Putamen (tissue), 1 donor: ENCODE measurements at places on chromosomes 2 and 18.
A peak's percentile ranks its signal among the peaks of the same experiment; 100 is the strongest.

GRCh38 chr2:229084447-229084846 lies 186.6 kb downstream of the PID1 start:
- DNase-seq = no peak

DNA sequence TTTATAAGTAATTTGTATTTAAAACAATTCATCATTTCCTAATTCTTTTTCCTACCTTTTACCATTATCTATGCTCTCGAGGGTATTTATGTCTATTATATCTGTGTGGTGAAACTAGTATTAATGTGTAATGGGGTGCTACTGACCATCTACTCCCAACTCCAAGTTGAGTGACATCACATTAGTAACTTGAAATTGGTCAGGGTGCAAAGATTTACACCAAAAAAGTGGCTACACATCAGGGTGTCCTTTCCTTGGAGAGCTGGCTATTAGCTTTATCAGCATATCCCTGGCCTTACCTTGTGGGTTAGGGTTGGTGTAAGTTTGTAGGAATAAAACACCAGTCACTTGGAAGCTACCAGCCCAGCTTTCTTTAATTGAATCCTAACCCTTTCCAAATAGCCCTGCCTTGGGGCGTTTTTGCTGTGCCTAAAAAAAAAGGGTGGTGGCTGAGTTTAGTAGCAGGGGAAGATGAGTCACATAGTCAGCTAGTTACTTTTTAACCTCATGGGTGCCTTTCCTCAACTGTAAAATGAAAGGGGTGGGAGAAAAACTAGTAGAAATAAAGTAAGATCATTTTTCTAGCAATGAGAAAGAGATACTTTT lies 14.0 kb downstream of the ANXA4 start:
- DNase-seq = no peak

- DNase-seq = no peak
Measured at GRCh38 chr18:35808796-35809195, 163.7 kb upstream of the RMP24 start.

DNA sequence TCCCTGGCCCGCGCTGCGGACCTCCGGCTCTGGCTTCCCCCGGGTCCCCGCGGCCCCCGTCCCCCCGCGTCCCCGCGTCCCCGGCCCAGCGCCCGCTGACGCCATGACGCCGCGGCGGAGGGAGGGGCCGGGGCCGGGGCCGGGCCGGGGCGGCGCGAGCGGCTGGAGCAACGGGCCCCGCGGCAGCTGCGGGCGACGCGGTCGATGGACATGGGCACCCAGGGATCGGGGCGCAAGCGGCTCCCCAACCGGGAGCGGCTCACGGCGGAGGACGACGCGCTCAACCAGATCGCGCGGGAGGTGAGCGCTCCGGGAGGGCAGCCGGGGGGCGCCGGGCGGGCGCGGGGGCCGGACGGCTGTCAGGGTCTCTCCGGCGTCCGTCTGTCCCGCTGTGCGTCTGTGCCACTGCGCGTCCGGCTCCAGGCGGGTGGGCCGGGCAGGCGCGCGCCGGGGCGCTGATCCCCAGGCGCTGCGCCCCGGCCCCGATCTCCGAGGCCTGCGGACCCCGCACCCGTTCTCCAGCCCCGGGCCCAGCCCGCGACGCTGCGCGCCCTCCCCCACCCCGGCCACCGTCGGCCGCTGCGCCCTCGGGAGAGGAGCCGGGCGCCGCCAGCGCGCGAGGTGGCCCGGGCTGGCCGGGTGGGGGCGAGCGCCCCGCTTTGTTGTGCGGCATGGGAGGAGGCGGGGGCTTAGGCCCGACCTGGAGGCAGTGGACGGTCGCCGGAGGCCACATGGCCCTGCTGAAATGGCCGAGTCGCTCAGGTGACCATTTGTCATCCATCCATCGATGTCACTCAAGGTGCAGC lies at the start of gene LRRFIP1:
TSS of gene LRRFIP1 (plus strand) at position 147 of the 806 bp plus-strand sequence. CDS start at position 205, 58 bp downstream.
- DNase-seq = no peak

- DNase-seq = no peak
Measured at GRCh38 chr18:44672506-44672905, 8.2 kb upstream of the SETBP1 start.

GRCh38 chr2:1660656-1661640 lies 83.4 kb downstream of the PXDN start:
- no peak for DNase-seq

DNA sequence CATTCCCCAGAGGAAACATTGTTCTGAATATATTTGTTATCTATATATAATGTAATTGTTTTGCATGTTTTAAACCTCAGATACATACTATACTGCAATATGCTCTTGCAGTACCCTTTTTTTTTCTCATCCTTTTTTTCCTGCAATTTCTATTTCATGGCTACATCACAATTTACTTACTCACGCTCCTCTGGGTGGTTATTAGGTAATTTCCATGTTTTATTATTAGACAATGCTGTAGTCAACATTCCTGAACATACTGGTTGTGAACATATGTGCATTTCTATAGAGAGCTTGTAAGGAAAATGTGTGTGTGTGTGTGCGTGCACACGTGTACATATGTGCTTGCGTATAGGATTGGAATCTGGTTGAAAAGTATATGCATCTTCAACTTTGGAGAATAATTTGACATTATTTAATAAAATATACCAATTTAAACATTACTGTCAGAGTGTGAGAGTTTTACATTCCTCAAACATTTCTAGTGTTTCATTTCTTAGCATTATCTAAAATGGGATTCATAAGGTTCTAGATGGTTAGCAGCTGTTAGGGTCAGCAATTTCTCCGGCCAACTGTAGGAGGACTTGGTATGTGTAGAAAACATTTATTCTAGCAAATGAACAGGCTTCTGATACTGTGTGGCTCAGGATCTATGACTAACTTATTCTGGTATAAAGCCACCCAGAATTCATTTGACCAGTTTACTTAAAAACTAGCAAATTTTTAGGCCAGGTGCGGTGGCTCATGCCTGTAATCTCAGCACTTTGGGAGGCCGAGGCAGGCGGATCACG lies 22.4 kb downstream of the NCOA1 start:
- no peak for DNase-seq

GRCh38 chr2:28493636-28494035 lies 2.2 kb upstream of the PLB1 start:
- DNase-seq = no peak

- DNase-seq = peak; percentile 90
Measured at GRCh38 chr2:15730545-15731212, 139.0 kb downstream of the DDX1 start.

GRCh38 chr2:150133623-150134022 lies 353.8 kb downstream of the RND3 start:
- DNase-seq = no peak

DNA sequence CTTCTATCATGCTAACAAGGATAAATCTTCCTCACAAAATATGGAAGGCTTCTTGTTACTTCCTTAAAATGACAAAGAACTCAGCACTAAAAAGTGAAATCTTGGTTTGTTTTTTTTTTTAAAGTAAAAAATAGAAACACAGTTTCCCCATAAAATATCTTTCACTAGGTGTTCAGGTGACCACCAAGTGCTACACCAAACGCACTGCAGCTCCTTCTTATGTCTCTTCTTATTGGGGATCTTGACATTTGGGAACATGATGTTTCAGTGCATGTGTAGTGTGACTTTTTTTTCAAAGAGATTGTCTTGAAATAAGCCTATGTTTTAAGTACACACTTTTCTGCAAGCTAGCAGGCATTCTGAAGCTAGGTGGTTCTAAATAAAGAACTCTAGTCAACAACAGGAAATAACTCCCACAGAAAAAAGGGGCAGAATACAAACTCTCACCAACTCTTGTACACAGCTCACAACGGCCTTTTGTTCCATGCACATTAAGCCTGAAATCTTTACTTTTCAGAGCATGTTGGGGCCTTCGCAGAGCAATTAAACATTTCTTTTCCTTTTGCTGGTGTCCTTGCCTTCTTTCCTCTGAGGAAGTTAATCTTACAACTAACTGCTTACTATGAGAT lies 13.2 kb upstream of the SERTAD2 start:
- no peak for DNase-seq

- DNase-seq = no peak
Measured at GRCh38 chr2:238954841-238955591, 107.1 kb downstream of the TWIST2 start.

DNA sequence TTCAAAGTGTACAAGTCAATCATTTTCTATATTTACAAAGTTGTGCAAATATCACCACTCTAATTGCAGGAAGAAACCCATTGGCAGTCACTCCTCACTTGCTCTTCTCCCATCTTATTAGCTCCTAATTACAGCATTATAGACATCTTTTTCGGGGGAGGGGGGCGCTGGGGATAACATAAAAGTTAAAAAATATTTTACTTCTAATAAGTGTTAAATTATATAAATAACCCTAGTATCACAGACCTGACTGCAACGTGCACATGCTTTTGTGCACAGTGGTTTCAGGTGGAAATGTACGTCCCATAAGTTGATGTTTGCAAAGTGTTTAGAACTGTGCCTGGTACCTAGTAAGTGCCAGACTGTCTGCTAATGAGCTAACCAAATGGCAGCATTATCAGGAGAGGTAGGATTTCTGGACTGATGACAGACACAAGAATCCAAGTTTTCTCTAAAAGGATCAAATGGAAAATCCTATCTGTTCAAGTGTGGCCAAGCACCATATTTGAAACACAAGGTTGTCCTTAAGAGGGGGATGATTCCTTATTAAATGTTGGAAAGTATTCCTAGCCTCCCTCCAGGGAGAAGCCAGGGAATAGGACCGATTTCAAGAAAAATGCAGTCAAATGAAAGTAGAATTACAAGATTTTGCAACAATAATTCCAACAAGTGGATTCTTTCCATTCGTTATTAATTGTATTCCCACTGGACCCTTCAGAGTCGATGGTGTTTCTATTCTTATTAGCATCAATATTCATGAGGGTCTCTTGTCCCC lies 70.0 kb downstream of the ACKR3 start:
- no peak for DNase-seq

- no peak for DNase-seq
Measured at GRCh38 chr2:45892757-45893156, 241.3 kb downstream of the PRKCE start.

DNA sequence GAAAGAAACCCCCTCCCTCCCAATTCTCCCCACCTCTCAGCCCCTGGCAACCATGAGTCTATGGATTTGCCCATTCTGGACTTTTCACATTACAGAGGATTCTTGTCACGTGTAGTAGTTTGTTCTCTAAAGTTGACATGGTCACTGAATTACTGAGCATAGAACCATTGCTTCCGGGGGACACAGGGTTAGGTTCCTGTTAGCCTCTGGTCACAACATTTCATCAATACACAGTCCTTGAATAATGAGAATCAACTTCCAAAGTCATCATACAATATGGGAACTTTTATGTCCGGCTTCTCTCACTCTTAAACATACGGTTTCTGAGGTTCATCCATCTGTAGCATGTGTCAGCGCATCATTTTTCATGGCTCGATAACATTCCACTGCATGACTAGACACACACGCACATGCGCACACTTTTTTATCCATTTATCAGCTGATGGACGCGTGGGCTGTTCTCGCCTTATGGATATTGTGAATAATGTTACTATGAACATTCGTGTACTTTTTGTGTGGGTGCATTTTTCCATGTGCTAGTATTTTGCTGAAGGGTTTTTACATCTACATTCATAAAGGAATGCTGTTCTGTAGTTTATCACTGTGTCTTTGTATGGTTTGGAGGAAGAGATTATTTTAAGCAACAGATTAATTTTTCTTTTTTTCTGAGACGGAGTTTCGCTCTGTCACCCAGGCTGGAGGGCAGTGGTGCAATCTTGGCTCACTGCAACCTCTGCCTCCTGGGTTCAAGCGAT lies 48.1 kb downstream of the PARD6G start:
- no peak for DNase-seq

GRCh38 chr2:225616372-225616771 lies 216.9 kb downstream of the NYAP2 start:
- no peak for DNase-seq

GRCh38 chr18:54020966-54021365 lies 203.5 kb downstream of the MBD2 start:
- no peak for DNase-seq

- DNase-seq = no peak
Measured at GRCh38 chr18:58196164-58196563, 152.1 kb downstream of the NEDD4L start.

GRCh38 chr2:239949075-239949474 lies 76.1 kb downstream of the NDUFA10 start:
- DNase-seq = no peak

DNA sequence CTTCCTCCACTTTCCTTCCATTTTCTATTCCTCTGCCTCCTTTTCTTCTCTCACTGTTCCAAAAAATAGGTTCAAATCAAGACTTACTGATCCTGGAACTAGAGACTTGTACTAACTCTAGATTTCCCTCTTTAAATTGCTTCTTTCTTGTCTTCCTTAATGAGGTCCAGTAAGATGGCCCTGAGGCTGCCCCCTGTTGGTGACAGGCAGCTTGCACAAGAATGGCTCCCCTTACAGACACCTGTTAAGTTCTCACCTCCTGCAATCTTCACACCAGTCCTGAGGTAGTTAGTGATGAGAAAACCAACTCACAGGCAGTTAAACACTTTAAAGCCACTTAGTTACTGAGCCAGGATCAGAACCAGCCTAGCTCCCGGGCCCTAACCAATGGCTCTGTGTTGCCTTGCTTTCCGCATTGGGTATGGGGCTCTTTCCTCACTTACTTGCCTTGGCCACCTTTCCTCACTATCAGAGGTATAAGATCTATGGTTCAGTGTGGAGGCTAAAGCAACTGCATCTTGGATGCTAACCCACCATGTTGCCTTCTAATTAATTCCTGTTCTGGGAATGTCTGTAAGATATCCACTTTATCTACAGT lies 130.6 kb downstream of the AKAIN1 start:
- DNase-seq = no peak

DNA sequence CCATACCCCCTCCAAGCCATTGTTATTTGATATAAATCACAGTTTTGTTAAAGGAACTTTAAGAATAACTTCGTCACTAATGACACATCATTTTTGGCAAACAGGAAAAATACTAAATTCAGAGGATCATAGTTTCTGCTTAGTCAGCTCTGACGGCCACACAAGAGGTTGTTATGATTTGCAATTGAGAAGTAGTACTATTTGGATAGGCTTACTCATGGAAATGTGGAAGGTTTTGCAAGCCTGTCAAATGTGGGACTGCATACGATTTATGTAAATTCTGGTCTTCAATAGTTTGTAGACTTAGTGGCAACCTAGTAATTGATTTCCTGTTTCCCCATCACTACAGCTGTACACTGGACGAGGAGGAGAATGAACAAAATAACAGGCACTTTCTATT lies 108.1 kb downstream of the ARHGEF33 start:
- no peak for DNase-seq

GRCh38 chr2:234542742-234543141 lies 45.9 kb upstream of the ARL4C start:
- DNase-seq = no peak
